ENCODE measurements at places on chromosomes 6 and 20.

GRCh38 chr6:101728956-101729355, 335.4 kb downstream of the GRIK2 start:
- DNase-seq: no peak
- no peaks in the 10 kb centered on the region for H3K27me3 ChIP-seq
- no peak overlapping the region for H3K27ac ChIP-seq
- no peaks in the 10 kb centered on the region for H3K36me3 ChIP-seq
- H3K4me1 ChIP-seq: no peaks in the 10 kb centered on the region

DNA sequence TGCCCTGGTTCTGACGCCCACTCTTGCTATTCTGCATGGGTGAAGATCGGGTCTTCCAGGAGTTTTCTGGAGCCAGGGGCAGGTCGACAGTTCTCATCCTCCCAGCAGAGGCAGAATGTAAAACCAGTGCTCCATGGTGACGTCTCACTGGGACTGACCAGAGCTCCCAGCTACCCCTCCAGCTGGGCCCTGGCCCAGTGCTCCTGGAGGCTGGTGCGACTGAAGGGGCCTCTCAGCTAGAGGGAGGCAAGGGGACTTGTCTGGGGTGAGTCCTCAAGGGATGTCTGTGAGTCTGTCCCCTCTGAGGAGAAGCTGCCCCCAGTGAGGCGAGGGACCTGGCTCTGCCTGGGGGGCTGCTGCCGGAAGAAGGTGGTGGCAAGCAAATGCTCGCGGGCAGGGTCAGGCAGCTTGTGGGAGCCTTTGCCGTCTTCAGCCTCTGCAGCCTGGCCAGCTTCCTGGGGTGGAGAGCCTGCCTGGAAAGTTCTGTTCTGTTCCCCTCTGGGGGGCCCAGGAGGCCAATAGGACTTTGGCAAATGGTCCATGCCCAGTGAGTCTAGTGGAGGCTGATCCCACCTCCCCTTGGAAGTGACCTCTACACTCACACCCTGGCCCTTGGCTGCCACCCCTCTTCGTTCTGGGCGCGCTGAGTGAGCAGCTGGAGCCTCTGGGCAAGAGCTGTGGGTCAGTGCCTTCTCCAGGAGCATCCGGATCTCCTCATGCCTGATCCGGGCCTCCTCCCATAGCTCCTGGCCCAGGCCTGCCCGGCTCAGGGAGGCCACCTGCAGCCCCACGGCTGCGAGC, 47.5 kb downstream of the KIAA1755 start:
- H3K4me1 ChIP-seq: no peaks in the 10 kb centered on the region
- H3K27ac ChIP-seq: no peak overlapping the region
- no peaks in the 10 kb centered on the region for H3K27me3 ChIP-seq
- no peaks in the 10 kb centered on the region for H3K36me3 ChIP-seq
- no peak for DNase-seq
- H3K4me3 ChIP-seq: no peak overlapping the region

GRCh38 chr6:14804785-14805210, 441.1 kb upstream of the JARID2 start:
- peaks cover 5% of the 10 kb centered on the region for H3K27me3 ChIP-seq
- no peak overlapping the region for H3K4me3 ChIP-seq
- no peak for DNase-seq
- H3K4me1 ChIP-seq: peaks cover 8% of the 10 kb centered on the region

DNA sequence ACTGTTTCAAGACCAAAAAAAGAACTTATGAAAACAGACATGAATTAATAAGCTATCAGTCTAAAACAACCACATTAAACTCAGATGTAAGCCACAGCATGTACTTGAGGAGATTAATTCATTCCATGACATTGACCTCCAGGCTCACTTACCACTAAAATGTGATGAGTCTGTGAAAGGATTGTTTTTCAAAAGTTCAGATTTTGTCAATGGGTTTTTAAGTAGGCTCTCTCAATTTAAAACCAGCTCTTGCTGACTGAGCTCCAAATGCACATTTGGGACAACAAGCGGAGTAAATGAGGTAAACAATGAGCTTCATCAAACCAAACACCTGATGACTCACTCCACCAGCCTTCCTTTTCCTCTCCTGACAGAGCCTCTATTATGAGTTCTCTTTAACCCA, 197.0 kb downstream of the SIM1 start:
- no peak for DNase-seq
- H3K27ac ChIP-seq: no peak overlapping the region
- no peaks in the 10 kb centered on the region for H3K36me3 ChIP-seq
- peaks cover 2% of the 10 kb centered on the region for H3K27me3 ChIP-seq
- no peaks in the 10 kb centered on the region for H3K4me1 ChIP-seq
- no peak overlapping the region for H3K4me3 ChIP-seq

All from immature natural killer cell (primary cell).